Activated T-helper 1 cell treated with anti-CD3 and anti-CD28 coated beads, Interleukin-12 subunit alpha, Interleukin-12 subunit beta, Interleukin-2, Interleukin-4 antibody, amounts not matched to agents 30 ng/mL and 10 ng/mL and 1 ng/mL, durations not matched to agents 14 hours and 24 hours and 36 hours (primary cell): ENCODE measurements at places on chromosomes 4 and X.
A peak's percentile ranks its signal among the peaks of the same experiment; 100 is the strongest.

DNA sequence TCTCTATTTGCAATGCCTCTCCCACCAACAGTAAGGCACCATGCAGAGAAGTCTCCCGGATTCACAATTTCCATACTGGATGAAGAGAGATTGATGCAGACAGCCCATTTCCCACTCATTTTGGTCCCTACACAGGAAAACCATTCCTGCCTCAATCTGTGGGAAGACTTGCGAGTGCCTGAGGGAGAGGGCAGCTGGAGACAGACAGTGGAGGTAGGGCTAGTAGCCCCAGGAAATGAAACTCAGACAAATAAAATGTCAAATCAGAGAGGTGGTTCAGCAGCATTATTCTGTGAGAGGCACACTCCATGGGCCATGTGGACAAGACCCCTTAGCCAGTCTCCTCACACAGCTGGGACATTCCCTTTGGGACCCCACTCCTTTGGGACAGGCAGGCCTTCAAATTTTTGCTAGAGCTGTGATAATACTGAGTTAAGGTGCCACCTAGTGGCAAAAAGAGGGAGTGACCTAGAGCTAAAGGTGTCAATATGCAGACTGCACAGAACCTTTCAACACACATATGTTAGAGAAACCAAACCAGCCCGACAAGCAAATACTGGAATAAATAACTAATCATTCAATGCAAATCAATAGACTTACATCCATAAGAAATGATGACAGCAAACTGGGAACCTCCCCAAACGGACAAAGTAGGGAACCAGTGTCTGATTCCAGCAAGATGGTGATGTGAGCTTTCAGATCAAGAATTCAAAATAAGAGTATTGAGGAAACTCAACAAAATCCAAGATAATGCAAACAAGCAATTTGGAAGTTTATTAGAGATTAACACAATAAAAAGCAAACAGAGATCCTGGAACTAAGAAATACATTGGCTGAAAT is 1865.3 kb upstream of the AGA start:
- no peaks in the 10 kb centered on the region for H3K36me3 ChIP-seq
- no peaks in the 10 kb centered on the region for H3K4me1 ChIP-seq
- no peaks in the 10 kb centered on the region for H3K27me3 ChIP-seq
- H3K4me3 ChIP-seq, result no peak overlapping the region

DNA sequence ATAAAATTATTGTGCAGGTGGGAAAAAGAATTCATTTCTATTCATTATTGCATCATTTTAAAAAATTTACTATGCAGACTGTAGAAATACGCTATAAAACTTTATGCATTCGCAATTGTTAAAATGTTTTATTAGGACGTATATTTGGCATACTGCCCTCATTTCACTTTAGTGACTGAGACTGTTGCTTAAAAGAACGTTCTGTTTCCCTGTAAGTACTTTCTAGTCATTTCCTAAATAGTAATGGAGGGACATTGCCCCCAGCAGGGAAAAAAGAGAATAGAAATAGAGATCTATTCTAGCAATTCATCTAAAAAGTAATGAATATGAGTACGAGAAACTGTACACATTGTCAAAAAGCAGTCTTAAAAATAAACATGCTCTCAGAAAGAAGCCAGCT is 1295.8 kb upstream of the TENM3 start:
- no peak overlapping the region for H3K27ac ChIP-seq
- no peak for DNase-seq
- no peaks in the 10 kb centered on the region for H3K27me3 ChIP-seq
- no peaks in the 10 kb centered on the region for H3K36me3 ChIP-seq

- H3K4me3 ChIP-seq, result no peak overlapping the region
- no peak overlapping the region for H3K27ac ChIP-seq
- DNase-seq, result no peak
- H3K27me3 ChIP-seq, result no peaks in the 10 kb centered on the region
These were observed 154.2 kb upstream of the FRG1 start for GRCh38 chr4:189786447-189786846.

DNA sequence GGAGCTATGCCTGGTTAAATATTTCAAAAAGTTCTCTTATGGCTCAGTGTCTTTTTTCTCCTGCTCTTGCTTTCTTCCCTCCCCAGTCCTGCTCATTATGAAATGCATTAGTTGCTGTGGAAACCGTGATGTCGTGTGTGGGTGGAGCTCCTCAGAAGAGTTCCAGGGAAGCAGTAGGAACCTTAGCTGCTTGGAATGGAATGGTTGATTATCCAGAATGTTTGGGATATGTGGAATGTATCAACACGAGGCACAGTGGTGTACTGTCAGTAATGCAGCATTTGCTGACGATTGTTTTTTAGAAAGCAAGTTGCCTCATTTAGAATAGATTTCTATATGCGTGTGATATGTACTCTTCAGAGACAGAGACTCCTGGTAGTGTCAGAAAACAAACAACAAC is 333.2 kb downstream of the ARHGAP10 start:
- peaks cover 17% of the 10 kb centered on the region for H3K4me1 ChIP-seq
- DNase-seq, result no peak
- no peak overlapping the region for H3K27ac ChIP-seq
- H3K4me3 ChIP-seq, result no peak overlapping the region

DNA sequence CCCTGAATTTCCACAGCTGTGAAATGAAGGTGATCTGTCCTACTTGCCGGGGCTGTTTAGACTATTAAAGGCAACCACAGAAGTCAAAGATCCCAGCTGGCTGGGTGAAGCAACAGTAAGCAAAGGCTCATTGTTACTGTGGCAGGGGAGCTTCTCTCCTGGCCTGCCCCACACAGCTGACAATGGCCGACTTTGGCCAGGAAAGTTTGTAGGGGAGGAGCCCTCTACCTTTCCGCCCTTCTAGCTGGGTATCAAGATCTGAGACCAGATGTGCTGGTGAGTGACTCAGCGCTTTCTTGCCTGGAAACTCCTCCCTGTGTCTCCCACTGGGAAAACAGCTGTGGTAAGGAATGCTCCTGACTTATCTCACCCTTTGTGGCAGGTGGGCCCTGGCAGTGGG is 21.1 kb downstream of the RASSF6 start:
- no peak overlapping the region for H3K4me3 ChIP-seq
- H3K27ac ChIP-seq, result no peak overlapping the region
- no peaks in the 10 kb centered on the region for H3K36me3 ChIP-seq
- DNase-seq, result no peak

GRCh38 chrX:153647461-153648357 is 706 bp downstream of the DUSP9 start:
- H3K4me3 ChIP-seq, result no peak overlapping the region
- peaks cover 4% of the 10 kb centered on the region for H3K4me1 ChIP-seq
- peaks cover 31% of the 10 kb centered on the region for H3K27me3 ChIP-seq
- no peak for DNase-seq
- H3K27ac ChIP-seq, result no peak overlapping the region
- H3K36me3 ChIP-seq, result no peaks in the 10 kb centered on the region

- H3K27ac ChIP-seq, result no peak overlapping the region
- H3K27me3 ChIP-seq, result peaks cover 7% of the 10 kb centered on the region
- no peak overlapping the region for H3K4me3 ChIP-seq
- no peaks in the 10 kb centered on the region for H3K4me1 ChIP-seq
These were observed 6.6 kb upstream of the GPR50 start for GRCh38 chrX:151169783-151170182.

- H3K4me1 ChIP-seq, result no peaks in the 10 kb centered on the region
- H3K4me3 ChIP-seq, result no peak overlapping the region
- H3K36me3 ChIP-seq, result no peaks in the 10 kb centered on the region
- H3K27ac ChIP-seq, result no peak overlapping the region
- no peak for DNase-seq
- H3K27me3 ChIP-seq, result peaks cover 4% of the 10 kb centered on the region
These were observed 59.4 kb upstream of the H2AZ1 start for GRCh38 chr4:100009490-100009889.

DNA sequence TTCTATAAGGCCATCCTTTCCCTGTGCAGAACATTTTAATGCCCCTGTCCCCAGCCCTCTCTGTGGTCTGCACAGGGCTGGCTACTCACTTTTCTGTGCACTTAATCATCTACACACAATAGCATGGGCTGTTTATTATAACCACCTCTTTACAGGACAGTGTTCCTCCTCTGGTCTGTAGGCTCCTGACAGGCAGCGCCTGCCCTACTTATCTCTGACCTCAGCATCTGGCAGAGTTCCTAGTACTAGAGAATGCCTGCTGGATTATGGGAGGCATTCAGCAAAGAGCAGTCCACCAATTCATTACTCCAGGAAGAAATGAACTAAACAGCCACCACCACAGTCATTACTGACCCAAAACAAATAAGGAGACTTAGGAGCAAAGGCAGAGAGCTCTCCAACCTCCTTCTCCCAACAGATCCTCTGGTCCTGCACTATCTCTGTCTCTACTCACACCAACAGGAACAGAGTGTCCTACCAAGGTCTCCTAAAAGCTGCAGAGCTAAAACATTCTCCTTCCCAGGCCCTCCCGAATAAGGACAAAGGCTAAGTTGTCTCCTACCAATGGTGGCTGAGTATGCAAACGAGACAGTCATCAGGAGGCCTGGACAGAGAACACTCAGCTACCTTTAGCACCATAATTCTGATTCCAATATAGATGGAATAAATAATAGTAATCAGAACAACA is 279.2 kb downstream of the QDPR start:
- peaks cover 1% of the 10 kb centered on the region for H3K27me3 ChIP-seq
- H3K36me3 ChIP-seq, result no peaks in the 10 kb centered on the region
- no peak overlapping the region for H3K27ac ChIP-seq
- DNase-seq, result no peak

DNA sequence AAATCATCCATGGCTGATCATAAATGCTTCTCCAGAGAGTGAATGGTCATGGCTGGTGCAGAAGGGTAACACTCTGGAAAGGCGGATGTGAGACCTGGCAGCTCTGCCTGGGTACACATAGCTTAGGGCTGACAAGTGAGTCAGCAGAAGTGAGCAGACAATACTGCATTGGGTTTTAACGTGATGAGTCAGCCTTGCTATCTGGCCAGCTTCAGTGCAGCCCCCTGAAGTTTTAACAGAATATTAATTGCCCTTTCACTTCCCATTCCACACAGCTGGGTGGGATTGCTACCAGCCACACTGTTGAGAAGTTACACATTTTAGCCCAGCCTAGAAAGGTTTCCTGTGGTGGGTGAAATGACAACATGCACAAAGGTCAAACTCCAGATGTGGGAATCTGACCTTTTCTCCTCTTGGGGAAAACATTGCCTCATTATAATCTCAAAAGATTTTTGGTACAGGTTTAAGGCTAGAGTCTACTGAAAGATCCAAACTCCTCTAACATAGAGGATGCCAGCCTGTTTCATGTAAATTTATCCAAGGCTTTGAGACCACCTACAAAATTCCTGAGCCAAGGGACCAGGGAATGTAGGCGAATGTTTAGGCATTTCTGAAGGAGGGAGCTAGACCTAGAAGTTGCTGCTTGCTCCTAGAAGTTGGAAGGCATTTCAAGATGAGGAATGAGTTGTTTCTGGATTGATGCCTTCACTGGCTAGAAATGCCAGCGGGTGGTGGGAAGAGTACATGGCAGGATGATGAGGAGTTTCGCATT is 230.3 kb upstream of the PGRMC2 start:
- H3K36me3 ChIP-seq, result peaks cover 3% of the 10 kb centered on the region
- peaks cover 25% of the 10 kb centered on the region for H3K4me1 ChIP-seq
- peaks cover 5% of the 10 kb centered on the region for H3K27me3 ChIP-seq
- no peak for DNase-seq

GRCh38 chr4:55547466-55547770 is 709 bp upstream of the CLOCK start:
- no peaks in the 10 kb centered on the region for H3K36me3 ChIP-seq
- H3K4me3 ChIP-seq, result peak overlapping the region; percentile 75
- peaks cover 41% of the 10 kb centered on the region for H3K4me1 ChIP-seq
- H3K27ac ChIP-seq, result peak overlapping the region; percentile 15

GRCh38 chr4:29734343-29735213 is 985.6 kb upstream of the PCDH7 start:
- no peaks in the 10 kb centered on the region for H3K27me3 ChIP-seq
- no peak for DNase-seq
- H3K36me3 ChIP-seq, result no peaks in the 10 kb centered on the region
- H3K4me3 ChIP-seq, result no peak overlapping the region
- H3K4me1 ChIP-seq, result no peaks in the 10 kb centered on the region

DNA sequence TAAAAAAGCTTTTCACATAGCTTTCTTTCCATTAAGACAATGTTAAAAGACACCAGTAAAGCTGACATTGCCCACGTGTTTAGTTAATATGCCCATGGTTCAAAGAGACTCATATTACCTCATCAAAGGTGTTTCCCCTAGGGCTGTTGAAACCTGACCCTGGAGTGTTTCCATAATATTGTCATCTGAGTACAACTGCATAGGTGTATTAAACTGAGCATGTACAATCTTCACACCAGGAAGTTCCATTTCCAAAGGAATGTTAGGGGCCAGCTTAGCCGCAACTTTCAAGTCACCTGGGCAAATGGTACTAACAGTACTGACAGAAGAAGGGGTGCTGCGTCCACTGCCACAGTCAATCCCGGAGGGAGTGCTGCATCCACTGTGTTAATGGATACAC is 27.1 kb downstream of the PDLIM3 start:
- H3K27me3 ChIP-seq, result peaks cover 30% of the 10 kb centered on the region
- H3K4me3 ChIP-seq, result no peak overlapping the region
- no peak overlapping the region for H3K27ac ChIP-seq
- DNase-seq, result no peak
- H3K36me3 ChIP-seq, result no peaks in the 10 kb centered on the region

- peaks cover 12% of the 10 kb centered on the region for H3K4me1 ChIP-seq
- DNase-seq, result no peak
- H3K36me3 ChIP-seq, result no peaks in the 10 kb centered on the region
- no peak overlapping the region for H3K27ac ChIP-seq
- no peak overlapping the region for H3K4me3 ChIP-seq
These were observed 18.4 kb upstream of the MGST2 start for GRCh38 chr4:139647184-139647583.

DNA sequence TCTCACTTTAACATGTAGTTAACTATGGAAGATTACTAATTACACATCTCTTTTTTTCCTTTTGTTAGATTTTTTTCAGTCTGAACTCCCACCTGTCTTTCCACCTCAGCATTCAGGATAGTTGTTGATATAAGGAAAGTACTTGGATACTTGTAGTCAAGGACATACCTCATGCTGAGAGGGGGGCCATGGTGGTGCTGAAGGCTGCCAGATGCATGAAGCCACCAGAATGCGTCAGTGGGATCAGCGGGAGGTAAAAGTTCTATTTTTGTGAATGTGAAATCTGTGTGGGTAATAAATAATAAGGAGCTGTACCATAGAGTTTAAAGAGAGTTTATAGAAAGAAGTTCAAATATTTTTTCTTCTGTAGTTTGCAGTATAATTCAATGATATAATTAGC is 13.1 kb upstream of the NDST4 start:
- H3K4me1 ChIP-seq, result no peaks in the 10 kb centered on the region
- no peaks in the 10 kb centered on the region for H3K36me3 ChIP-seq
- H3K27ac ChIP-seq, result no peak overlapping the region
- H3K4me3 ChIP-seq, result no peak overlapping the region
